ENCODE measurements at places on chromosomes 6 and 20.

DNA sequence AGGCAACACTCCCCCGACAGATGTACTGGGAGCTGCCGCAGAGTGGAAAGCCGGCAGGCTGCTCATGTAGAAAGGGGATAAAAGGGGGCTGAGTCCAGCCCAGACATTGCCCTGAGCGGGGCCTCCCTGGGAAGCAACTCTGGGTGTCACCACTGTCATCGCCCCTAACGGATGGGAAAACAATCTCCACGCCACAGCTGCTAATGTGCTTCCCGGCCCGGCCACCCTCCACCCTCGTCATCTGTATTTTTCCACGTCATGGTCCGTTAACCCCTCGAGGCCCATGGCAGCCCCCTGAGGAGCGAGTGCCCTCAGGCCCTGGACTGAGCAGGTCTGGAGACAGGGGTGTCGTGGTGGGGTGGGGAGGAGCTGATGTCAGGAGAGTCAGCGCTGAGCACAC lies 227.4 kb downstream of the DLL1 start:
- DNase-seq: no peak

- DNase-seq: no peak
Observed at GRCh38 chr20:35023624-35024023, 68.0 kb downstream of the MYH7B start.

DNA sequence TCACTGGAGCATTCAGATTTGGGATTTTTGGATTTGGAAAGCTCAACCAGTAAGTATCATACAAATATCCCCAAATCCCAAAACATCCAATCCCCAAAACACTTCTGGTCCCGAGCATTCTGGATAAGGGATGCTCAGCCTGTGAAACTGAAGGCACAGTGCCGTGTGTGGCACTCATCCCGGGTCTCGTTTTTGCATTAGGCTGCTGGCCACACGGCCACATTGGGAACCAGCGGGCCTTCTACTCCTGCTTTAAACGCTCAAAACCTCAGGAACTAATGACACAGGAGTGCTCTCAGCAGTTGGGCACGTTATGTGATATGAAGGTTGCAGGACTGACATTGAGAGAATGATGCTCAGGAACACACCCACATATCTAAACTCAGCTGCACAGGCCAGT lies 35.6 kb downstream of the PSMG4 start:
- no peak for DNase-seq

DNA sequence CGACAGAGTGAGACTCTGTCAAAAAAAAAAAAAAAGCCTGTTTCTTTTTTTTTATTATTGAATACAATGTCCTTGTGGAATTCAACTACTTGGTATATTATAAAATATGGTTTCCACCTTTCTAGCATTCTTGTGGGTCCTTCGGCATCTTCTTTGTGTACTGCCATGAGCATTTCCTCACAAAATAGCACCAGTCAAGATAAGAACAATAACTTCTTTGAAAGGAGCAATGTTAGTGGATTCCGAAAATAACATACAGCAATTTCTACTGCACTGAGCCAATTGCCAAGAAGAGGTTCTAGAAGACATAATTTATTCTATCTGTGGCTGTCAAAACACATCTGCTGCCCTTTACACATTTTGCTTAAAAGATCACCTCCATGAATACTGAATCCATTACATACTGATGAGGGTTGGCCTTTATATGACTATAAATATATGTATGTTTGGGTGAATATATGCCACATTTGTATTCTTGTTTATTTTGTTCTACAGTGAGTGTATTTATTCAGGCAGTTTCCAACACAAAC lies 19.1 kb upstream of the SPTLC3 start:
- no peak for DNase-seq

GRCh38 chr20:48192109-48192508 lies 406.8 kb upstream of the SULF2 start:
- DNase-seq: no peak

DNA sequence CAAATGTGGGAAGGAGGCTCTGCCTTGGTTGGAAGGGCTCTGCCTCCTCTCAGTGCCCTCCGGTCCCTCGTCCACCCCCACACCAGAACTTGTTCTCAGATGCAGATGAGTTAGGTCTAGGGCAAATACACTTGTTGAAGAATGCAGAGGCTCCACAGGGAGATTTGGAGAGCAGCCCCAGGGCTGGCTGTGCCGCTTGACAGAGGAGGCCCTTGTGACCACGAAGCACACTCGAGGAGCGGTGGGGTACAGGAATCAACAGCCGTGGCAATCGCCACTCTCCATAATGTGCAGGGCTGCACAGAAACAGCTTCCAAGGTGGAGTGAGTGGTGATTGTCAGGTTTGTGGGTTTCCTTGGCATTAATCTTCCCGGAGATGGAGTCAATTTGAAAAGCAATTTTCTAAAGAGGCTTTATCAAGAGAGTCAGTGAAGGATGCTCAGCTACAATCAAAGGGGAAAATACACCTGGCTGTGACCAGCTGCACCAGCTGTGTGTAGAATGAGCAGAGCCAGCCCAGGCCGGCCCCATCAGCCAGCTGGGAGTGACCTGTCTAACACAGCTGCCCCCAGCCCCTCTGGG lies 59.5 kb downstream of the BFSP1 start:
- DNase-seq: no peak

- no peak for DNase-seq
Observed at GRCh38 chr6:149331043-149331807, 13.7 kb downstream of the TAB2 start.

GRCh38 chr20:16400234-16400633 lies 173.0 kb downstream of the KIF16B start:
- no peak for DNase-seq

- DNase-seq: peak; percentile 97
Observed at GRCh38 chr6:152982904-152983636, at the start of gene FBXO5. Gene FBXO5 (minus strand): TSS chr6:152983041. CDS start chr6:152982959, 82 bp downstream.
